ENCODE measurements at places on chromosomes 16 and 17. TPM values are rescaled to one million over a fixed set of nuclear protein-coding genes. Genes with fewer than 3 reads are reported as not detected.

DNA sequence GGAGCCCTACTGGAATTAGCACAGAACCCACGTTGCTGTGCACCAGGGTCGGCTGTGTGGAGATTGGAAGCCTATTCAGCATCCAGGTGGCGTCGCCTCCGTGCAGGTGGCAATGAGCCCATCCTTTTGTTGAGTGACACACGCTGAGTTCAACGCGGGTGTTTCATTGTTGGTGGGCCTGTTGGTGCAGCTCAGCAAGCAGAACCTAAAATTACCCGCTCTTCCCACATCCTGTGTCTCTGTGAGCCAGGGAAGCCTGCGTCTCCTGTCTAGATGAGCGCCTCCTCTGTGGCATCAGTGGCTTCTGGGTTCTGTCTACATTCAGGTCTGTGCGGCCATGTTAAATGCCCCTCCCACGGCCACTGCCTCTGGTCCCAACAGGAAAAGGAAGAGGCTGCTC is 14.5 kb downstream of the CD2BP2 start:
- H3K27me3 ChIP-seq, result no peaks in the 10 kb centered on the region
- no peak overlapping the region for H3K27ac ChIP-seq
- peak; percentile 35 for DNase-seq
- no peak overlapping the region for H3K4me3 ChIP-seq

DNA sequence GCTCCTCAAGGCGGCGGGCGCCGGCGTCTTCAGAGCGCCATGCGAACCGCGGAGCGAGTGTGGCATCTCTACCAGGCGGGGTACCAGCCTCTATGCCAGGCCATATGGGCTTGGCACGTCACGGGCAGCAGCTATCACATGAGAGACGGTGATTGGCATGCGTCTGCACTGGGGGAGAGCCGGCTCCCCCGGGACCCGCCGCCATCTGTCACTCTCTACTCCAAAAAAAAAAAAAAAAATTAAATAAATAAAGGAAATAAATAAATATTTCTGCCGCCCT is at the start of gene NEUROD2:
Gene NEUROD2, minus strand, starts transcription at position 70 of the 280 bp plus-strand sequence. CDS start 1,321 bp downstream, outside the sequence.
- H3K4me1 ChIP-seq, result peaks cover 32% of the 10 kb centered on the region
- no peak within 1 kb of the TSS for H3K4me3 ChIP-seq
- H3K27ac ChIP-seq, result no peak within 1 kb of the TSS
- DNase-seq, result no peak
- H3K27me3 ChIP-seq, result no peaks in the 10 kb centered on the region
- no peaks in the 10 kb centered on the region for H3K36me3 ChIP-seq

DNA sequence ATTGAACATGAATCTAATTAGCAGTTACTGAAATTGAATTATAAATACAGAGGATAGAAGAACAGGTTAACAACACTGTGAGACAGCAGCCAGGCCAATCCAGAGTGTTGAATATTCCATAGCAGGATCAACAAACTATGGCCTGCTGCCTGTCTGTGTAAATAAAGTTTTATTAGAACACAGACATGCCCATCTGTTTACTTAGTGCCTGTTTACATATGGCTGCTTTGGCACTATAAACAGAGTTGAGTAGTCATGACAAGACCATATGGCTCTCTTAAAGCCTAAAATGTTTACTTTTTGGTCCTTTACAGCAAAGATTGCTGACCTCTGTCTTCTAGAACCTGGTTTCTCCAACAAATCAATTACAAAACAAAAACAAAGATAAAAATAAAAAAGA is 115.4 kb upstream of the CDC42EP4 start:
- no peaks in the 10 kb centered on the region for H3K4me1 ChIP-seq
- H3K27ac ChIP-seq, result no peak overlapping the region
- no peaks in the 10 kb centered on the region for H3K27me3 ChIP-seq

DNA sequence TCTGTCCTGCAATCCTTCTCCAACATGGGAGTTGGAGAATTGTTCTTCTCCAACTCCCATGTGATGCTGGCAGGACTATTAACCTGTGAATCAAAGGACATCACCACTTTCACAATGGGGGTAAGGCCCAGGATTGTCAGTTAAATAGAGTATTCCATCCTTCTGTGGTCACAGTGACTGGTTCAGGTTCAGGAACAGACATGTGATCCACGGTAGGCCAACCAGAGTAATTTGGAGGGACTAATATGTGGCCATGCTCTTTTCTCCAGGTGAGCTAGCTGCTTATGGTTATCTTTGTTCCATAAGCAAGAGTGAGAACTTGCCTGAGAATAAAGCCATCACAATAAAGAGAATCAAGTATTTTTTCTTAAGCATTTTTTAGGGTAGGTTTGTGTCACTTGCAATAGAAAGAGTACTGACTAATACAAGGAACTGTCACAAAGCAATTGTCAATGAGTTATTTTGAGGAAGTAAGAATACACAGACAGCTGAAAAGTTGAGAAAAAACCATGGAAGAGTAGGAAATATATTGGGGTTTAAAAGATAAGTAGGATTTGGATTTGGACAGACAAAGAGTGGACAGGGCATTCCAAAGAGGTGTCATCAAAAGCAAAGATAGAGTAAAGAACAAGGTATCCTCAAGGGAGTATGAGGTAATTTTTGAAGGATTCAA is 63.4 kb downstream of the BRIP1 start:
- no peak overlapping the region for H3K27ac ChIP-seq
- no peak overlapping the region for H3K4me3 ChIP-seq
- no peaks in the 10 kb centered on the region for H3K4me1 ChIP-seq
- no peaks in the 10 kb centered on the region for H3K27me3 ChIP-seq
- no peak for DNase-seq

GRCh38 chr17:77444984-77445759 is 304.4 kb downstream of the SEC14L1 start:
- H3K4me3 ChIP-seq, result peak overlapping the region; percentile 38
- H3K27me3 ChIP-seq, result no peaks in the 10 kb centered on the region
- peak overlapping the region; percentile 100 for H3K27ac ChIP-seq
- no peaks in the 10 kb centered on the region for H3K36me3 ChIP-seq
- peak; percentile 86 for DNase-seq

- H3K27ac ChIP-seq, result no peak within 1 kb of the TSS
- no peaks in the 10 kb centered on the region for H3K36me3 ChIP-seq
- H3K4me1 ChIP-seq, result peaks cover 13% of the 10 kb centered on the region
- DNase-seq, result no peak
- peak within 1 kb of the TSS; percentile 48 for H3K4me3 ChIP-seq
Measured at GRCh38 chr17:35373534-35373983, at the start of gene SLFN11. Gene SLFN11 (minus strand): TSS chr17:35373621. CDS start chr17:35363807, 9,814 bp downstream.

- no peaks in the 10 kb centered on the region for H3K36me3 ChIP-seq
- H3K27ac ChIP-seq, result no peak overlapping the region
- no peaks in the 10 kb centered on the region for H3K27me3 ChIP-seq
- H3K4me3 ChIP-seq, result no peak overlapping the region
- no peak for DNase-seq
Measured at GRCh38 chr16:73234496-73234895, 186.6 kb upstream of the ZFHX3 start.

DNA sequence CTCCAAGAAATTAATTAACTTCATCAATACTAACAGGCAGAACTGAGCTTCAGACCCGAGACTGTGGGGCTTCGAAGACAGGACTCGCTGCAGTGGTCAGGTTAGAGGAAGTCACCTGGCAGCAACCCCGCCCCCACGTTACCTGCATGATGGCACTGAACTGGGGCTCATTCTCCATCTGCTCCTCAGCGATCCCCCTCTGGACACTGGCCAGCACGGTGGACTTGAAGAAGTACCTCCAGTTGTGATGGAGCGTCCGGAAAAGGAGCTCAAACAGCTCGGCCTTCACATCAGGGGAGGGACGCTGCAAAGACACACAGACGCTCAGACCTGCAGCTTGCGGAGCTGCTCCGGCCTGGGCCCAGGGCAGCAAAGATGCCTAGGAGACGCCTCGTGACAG is 40.9 kb upstream of the GSG1L start:
- no peak for DNase-seq
- H3K4me3 ChIP-seq, result no peak overlapping the region
- no peaks in the 10 kb centered on the region for H3K27me3 ChIP-seq

DNA sequence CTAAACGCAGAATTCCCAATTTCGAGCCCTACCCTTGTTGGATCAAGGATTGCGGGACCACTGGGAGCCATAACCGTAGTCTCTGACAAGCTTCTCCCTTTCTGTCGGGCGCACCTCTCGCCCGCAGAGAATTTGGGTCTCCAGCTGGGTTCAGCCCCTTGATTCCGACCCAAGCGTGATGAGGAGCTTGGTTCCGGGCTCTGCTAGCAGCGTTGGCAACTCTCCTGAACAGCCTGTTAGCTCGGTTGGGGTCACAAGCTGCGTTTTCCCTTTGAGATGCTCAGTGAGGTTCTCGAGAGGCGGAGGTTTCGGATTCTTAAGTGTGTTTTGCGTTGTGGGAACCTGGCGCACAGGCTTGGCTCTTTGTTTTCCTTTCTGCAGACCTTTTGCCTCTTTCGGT is 655 bp downstream of the ATXN1L start:
- H3K36me3 ChIP-seq, result 0 out of 2 replicates have a peak, but pooled peaks cover 9% of the 10 kb centered on the region
- H3K4me3 ChIP-seq, result peak overlapping the region; percentile 97

DNA sequence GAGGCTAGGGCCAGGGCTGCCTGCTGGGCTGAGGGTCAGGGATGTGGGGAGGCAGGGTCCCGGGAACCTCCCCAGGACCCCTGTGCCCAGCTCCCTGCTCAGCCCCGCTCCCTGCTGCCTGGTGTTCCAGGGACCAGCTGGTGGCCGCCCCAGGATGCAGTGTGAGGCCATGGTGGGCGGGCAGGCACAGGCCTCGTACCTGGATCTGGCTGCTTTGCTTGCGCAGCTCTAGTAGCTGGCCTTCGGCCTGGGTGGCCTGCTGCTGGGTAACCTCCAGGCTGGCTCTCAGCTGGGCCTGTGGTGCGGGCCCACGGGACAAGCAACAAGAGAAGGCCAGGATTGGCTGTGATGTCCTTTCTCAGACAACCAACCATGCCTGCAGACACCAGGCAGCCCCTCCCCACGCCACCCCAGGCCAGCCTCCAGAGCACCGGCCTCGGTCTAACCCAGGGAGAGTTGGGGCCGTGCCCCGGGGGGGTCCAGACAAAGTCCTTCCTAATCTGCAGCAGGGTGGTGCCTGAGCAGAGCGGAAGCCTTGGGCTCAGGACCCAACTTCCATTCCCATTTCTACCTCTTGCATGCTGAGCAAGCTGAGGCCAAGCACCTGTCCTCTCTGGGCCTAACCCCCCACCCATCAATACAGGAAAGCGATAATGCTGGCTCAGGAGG is 4.1 kb downstream of the TRIM65 start:
- DNase-seq, result no peak
- no peaks in the 10 kb centered on the region for H3K36me3 ChIP-seq
- peaks cover 26% of the 10 kb centered on the region for H3K4me1 ChIP-seq
- no peak overlapping the region for H3K27ac ChIP-seq
- no peaks in the 10 kb centered on the region for H3K27me3 ChIP-seq

DNA sequence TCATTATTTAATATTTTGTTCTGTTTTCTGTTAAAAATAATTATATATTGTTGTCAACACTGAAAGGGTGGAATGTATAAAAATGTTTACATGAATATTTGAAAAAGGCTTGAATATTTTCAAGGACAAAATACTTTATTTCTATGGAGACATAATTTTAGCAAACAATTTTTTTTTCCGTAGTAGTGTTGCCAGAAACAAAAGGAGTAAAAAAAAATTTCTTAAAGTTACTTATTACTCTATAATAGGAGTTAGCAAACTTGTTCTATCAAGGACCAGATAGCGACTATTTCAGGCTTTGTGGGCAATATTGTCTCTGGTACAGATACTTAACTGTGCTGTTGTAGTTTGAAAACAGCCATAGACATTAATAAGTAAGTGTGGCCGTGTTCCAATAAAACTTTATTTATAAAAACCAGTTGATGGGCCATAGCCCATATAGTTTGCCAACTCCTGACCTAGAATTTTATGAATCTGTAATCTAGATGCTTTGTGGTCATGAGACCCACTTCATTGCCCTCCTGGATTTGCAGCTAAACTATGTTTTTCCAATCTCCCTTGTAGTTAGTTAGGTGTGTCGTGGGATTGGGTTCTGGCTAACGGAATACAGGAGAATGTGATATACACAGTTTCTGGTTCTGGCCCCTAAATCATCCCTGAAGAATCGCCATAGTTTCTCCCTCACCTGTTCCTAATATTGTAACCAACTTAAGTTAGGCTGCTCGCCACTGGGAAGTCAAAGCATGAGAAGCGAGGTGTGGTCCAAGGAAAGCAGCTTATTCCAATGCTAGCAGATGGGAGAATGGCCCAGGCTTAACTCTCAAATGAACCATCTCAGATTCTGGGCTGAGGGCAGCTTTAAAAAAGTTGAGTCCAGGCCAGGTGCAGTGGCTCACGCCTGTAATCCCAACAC is 153.6 kb downstream of the ABCA8 start:
- no peaks in the 10 kb centered on the region for H3K27me3 ChIP-seq
- no peaks in the 10 kb centered on the region for H3K4me1 ChIP-seq
- H3K36me3 ChIP-seq, result no peaks in the 10 kb centered on the region
- H3K4me3 ChIP-seq, result no peak overlapping the region
- H3K27ac ChIP-seq, result no peak overlapping the region

GRCh38 chr17:72640415-72641165 is 451.9 kb downstream of the SLC39A11 start:
- H3K27me3 ChIP-seq, result no peaks in the 10 kb centered on the region
- H3K4me3 ChIP-seq, result no peak overlapping the region
- DNase-seq, result no peak
- no peaks in the 10 kb centered on the region for H3K4me1 ChIP-seq
- H3K27ac ChIP-seq, result no peak overlapping the region
- no peaks in the 10 kb centered on the region for H3K36me3 ChIP-seq

DNA sequence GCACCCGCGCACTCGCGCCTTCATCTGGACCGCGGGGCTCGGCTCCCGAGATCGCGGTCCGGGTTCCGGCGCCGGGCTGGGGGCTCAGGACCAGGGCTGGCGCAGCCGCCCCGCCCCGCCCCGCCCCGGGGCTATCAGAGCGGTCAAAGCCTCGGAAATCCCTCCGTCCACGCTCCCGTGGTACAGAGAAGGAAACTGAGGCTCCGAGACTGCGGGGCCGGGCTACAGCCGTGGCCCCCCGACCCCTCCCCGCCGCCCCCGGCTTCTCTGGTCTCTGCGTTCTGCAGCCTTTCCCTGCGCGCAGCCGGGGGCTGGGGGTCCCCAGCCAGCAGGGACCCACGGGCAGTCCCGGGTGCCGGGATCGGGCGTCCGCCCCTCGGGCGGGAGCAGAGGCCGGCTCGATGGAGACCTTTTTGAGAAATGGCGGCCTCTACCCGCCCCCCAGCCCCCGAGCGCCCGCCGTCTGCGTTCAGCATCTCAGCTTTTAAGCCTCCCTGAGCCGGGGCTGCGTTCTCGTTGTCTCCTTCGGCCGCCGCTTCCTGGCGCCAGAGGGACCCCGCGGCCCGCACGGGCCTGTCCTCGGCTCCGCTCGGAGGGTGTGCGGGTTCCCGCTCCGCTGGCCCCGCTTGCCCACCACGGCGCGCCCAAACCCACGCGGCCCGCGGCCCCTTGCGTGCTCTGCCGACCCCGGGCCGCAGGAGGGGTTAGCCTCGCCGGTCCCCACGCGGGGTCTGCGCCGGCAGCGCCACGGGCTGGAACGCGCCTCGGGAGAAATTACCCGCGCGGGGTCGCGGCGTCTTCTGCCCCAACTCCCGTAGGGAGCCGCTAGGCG is 1.5 kb upstream of the NPTX1 start:
- H3K4me3 ChIP-seq, result no peak overlapping the region
- DNase-seq, result no peak
- peaks cover 22% of the 10 kb centered on the region for H3K4me1 ChIP-seq
- no peaks in the 10 kb centered on the region for H3K27me3 ChIP-seq
- H3K36me3 ChIP-seq, result no peaks in the 10 kb centered on the region

- no peak overlapping the region for H3K27ac ChIP-seq
- H3K4me3 ChIP-seq, result no peak overlapping the region
- no peak for DNase-seq
- H3K36me3 ChIP-seq, result no peaks in the 10 kb centered on the region
- H3K4me1 ChIP-seq, result no peaks in the 10 kb centered on the region
Measured at GRCh38 chr17:41617698-41618097, 5.1 kb upstream of the KRT16 start.

GPR139 gene
- total RNA-seq, result not detected

MT1A gene
- not detected for total RNA-seq

FN3K gene
- not detected for total RNA-seq

PITPNM3 gene
- total RNA-seq, result 0.04 TPM

GLIS2 gene
- total RNA-seq, result not detected

Measured in Karpas-422 (cell line).